Right hindlimb (tissue), 1 donor: ENCODE measurements at places on chromosomes 12 and 14.
A peak's percentile ranks its signal among the peaks of the same experiment; 100 is the strongest.

DNA sequence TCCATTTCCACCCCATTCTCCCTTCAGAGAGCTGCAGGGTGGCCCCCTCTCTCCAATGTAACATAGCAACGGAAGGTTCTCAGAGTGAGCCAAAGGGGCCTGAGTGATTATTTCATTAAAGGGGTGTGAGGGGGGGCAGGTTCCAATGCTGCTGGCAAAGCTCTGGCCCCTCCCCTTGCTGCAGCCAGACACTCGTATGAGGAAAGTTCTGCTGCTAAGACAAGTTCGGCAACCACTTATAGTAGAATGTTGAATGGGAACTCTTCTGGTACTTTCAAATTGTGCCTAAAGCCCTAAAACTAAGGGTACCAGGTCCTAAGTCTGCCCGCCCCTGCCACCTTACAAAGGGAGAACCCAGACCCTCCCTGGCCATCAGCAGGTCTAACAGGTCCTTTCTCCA is 49.8 kb downstream of the PLEKHG3 start:
- DNase-seq, result no peak

GRCh38 chr12:130342842-130343241 is 5.2 kb downstream of the PIWIL1 start:
- no peak for DNase-seq

DNA sequence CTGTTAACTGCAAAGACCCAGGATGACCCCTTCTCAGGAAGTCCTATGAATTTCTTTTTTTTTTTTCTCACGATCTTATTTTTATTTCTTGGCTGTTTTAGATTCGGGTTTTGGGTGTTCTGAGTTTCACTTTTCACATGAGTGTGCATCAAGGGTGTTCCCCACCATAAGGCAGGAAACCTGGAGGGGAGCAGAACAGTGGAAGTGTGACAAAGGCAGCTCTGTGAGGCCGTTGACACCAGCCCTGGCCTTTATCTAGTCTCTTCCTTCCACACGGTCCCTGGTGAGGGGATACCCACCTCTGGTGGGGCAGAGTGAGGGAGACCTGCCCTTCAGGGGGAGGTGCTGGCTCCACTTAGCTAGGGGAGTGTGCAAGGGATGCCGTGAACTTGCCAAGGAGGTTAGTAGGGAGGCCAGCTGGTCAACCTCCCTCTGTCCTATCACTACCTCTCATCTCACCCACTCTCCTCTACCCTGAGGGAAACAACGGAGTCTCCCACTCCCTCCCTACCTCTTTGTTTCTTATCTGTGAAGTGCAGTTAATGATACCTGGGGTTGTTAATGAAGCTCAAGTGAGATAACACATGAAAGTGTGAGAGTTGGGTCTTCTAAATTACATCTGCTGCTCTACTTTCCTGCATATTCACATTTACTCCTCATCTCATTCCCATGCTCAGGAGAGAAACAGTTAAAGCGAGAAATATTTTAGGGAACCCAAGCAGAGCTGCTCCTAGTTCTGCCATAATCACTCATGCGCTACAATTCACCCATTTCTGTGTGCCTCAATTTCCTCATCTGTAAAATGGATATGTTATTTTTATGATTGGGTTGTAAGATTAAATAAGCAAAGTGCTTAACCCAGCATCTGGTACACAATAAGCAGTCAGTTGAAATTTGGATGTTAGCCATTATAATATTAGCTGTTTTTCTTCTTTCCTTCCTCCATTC is 4.4 kb upstream of the GALNT6 start:
- no peak for DNase-seq

DNA sequence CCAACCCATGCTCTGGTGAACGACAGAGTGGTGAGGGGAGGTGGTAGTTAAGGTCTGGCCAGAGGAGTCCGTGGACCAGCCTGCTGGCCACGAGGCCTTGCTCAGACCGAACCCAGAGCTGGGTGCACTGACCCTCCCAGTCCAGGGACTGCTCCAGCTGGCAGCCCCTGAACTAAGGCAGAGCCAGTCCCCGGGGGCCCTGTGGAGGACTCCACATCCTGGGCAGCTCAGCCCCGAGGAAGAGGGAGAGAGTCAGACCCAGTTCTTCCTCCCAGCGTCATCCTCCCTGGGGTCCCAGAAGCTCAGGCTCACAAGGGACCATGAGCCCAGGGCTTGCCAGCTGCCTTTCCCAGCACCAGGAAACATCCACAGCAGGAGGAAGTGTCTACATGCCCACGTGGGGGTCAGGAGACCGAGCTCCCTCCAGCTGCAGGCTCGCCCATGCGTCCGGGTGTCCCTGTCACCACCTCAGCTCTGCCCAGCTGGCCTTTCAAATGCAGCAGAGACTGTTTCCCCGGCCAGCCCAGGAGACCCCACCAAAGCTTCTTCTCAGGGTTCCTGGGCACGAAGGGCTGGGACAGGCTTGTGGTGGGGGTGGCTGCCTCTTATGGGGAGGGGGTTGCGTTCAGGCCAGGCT is 194.4 kb downstream of the KIF26A start:
- no peak for DNase-seq

- no peak for DNase-seq
Measured at GRCh38 chr14:60303745-60304144, 54.7 kb downstream of the PPM1A start.

DNA sequence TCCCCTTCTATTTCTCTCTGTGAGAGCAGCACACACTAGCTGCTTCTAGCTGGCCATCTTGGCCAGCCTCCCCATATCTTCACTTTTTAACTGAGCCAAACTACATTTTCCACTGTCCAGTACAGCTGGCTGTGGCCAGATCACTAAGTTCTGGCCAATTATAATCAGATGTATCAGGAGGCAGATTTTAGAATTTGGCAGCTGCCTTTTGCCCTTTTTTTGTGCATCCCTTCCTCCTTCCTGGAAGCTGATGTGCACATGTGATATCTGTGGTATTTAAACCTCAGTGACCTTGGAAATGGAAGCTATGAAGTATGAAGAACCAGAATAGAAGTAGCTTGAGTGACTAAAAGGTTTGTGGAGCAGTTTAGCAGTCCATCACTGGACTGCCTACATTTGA is 49.8 kb upstream of the ANO6 start:
- peak; percentile 24 for DNase-seq

- DNase-seq, result no peak
Measured at GRCh38 chr14:101849125-101849524, 87.6 kb downstream of the PPP2R5C start.

DNA sequence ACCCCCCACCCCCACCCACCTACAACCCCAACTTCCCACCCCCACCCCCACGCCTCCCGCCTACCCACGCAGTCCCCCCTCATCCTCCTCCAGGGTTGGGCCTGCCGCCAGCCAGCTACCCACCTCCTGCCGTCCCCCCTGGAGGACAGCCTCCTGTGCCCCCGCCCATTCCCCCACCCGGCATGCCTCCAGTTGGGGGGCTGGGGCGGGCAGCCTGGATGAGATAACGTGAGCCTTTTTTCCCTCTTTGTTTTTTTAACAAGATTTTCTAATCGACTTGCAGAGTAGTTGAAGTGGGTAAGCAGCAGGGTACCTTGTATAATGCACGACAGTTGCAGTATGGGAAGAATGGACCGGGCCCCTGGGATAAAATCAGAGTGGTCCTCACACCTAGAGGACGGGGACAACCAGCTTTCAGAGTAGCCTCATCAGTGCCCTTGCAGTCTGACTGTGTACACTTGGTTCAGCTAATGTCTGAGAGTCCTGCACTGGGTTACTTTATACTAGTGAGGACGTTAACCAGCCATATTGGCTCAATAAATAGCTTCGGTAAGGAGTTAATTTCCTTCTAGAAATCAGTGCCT is 29.4 kb downstream of the CCNK start:
- no peak for DNase-seq

- DNase-seq, result no peak
Measured at GRCh38 chr12:114895827-114896226, 211.9 kb upstream of the TBX3 start.

DNA sequence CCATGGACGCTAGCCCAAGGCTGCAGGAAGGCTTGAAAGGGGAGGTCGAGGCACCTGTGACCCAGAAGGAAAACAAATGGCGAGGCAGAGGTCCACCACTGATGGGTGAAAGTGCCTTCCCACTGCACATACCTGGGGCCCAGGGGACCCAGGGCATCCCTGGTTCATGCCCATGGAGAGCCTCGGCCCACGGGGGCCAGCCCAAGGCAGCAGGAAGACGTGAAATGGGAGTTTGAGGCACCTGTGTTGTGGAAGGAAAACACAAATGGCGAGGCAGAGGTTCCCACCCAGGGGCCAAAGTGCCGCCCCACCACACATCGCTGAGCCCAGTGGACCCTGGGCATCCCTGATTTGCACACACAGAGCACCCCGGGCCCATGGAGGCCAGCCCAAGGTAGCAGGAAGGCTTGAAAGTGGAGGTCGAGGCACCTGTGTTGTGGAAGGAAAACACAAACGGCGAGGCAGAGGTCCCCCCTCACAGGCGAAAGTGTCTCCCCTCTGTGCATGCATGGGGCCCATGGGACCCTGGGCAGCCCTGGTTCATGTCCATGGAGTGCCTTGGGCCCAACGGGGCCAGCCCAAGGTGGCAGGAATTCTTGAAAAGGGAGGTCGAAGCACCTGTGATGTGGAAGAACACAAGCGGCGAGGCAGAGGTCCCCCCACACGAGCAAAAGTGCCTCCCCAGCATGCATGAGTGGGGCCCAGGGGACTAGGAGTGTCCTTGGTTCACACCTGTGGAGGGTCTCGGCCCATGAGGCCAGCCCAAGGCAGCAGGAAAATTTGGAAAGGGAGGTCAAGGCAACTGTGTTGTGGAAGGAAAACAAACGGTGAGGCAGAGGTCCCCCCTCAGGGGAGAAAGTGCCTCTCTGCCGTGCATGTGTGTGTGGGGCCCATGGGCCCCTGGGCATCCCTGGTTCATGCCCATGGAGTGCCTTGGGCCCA is 383.3 kb downstream of the ALG10 start:
- peak; percentile 12 for DNase-seq
